ENCODE measurements at places on chromosomes 5 and 9. TPM values are rescaled to one million over a fixed set of nuclear protein-coding genes. Genes with fewer than 3 reads are reported as not detected.

GRCh38 chr5:167415779-167416746 lies 875.4 kb upstream of the WWC1 start:
- no peaks in the 10 kb centered on the region for H3K4me1 ChIP-seq
- H3K27ac ChIP-seq = no peak overlapping the region
- no peaks in the 10 kb centered on the region for H3K36me3 ChIP-seq
- no peak for DNase-seq
- H3K4me3 ChIP-seq = no peak overlapping the region

- no peak overlapping the region for H3K27ac ChIP-seq
- H3K4me1 ChIP-seq = no peaks in the 10 kb centered on the region
- no peak overlapping the region for H3K4me3 ChIP-seq
Observed at GRCh38 chr5:92459654-92460053, 1076.5 kb upstream of the ARRDC3 start.

- H3K27me3 ChIP-seq = no peaks in the 10 kb centered on the region
- H3K27ac ChIP-seq = no peak overlapping the region
- H3K4me3 ChIP-seq = no peak overlapping the region
Observed at GRCh38 chr9:88794100-88794499, 197.2 kb upstream of the S1PR3 start.

- no peaks in the 10 kb centered on the region for H3K36me3 ChIP-seq
- no peaks in the 10 kb centered on the region for H3K27me3 ChIP-seq
- no peak for DNase-seq
- H3K27ac ChIP-seq = peak overlapping the region; percentile 99
- H3K4me3 ChIP-seq = no peak overlapping the region
- H3K4me1 ChIP-seq = peaks cover 20% of the 10 kb centered on the region
Observed at GRCh38 chr9:33813712-33814641, 3.0 kb upstream of the UBE2R2 start.

DNA sequence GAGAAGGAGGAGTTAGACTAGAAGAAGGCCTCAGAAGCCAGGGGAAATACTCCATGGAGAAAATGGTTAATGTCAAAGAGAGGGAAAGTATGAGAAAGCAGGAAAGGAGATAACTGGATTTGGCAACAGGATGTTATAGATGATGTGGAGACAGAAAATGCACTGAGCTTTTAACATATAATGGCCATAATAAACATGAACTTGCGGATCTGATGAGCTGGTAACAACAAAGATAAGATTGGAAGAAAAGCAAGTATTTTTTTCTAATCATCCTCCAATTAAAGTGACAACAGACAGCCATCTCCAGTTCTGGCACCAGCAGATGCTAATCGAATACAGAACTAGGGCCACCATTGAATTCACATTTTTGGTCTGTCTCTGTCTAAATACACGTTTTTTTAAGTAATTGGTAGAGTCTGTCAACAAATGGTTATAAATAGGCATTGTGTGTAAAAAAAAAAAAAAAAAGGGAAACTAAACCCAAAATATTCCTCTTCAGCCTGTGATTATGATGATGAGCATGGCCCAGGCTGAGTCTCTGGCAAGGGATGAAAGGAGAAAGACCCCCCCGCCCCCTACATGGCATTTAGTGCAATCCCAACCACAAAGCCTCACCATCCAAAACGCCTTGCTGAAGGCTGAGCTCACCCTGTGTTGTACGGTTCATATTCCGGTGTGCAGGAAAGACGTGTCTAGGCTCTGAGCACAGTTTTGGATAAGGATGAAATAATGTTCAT lies 149.5 kb upstream of the LHFPL2 start:
- DNase-seq = no peak
- H3K27me3 ChIP-seq = no peaks in the 10 kb centered on the region
- H3K4me3 ChIP-seq = no peak overlapping the region

DNA sequence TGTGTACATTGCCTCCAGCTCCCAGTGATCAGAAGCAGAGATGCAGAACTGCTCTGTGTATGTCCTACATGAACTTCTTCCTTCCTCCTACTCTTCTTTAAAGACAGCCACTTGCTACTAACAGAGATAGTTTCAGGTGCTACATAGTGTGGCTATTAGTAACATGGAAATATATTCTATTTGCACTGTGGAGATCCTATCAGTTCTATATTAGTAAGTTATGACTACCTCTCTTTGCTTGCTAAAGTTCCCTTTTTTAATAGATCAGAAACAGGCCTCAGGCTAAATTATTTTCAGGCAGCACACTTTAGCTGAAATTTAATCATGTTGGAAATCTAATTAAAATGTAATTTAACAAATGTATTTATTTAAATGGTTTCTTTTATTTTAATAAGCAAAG lies 64.4 kb upstream of the TNFSF8 start:
- H3K4me1 ChIP-seq = no peaks in the 10 kb centered on the region
- H3K36me3 ChIP-seq = no peaks in the 10 kb centered on the region
- no peak for DNase-seq
- H3K27me3 ChIP-seq = no peaks in the 10 kb centered on the region
- H3K4me3 ChIP-seq = no peak overlapping the region

- no peaks in the 10 kb centered on the region for H3K36me3 ChIP-seq
- H3K27me3 ChIP-seq = no peaks in the 10 kb centered on the region
- no peak overlapping the region for H3K27ac ChIP-seq
- no peak for DNase-seq
Observed at GRCh38 chr5:126847456-126847820, 70.5 kb downstream of the LMNB1 start.

Gene CDH18
- total RNA-seq = 0.75 TPM

Gene EDIL3
- 4.9 TPM for total RNA-seq

Measured in pancreas (tissue), 10 donors.